Stimulated activated CD4-positive, alpha-beta T cell treated with anti-CD3 and anti-CD28 coated beads, Interleukin-1b, Interleukin-23, amount 100 ng/mL, for 1 hour (primary cell): ENCODE measurements at places on chromosomes 12 and 14.

GRCh38 chr14:104557086-104557485, 22.5 kb upstream of the C14orf180 start:
- DNase-seq: no peak

DNA sequence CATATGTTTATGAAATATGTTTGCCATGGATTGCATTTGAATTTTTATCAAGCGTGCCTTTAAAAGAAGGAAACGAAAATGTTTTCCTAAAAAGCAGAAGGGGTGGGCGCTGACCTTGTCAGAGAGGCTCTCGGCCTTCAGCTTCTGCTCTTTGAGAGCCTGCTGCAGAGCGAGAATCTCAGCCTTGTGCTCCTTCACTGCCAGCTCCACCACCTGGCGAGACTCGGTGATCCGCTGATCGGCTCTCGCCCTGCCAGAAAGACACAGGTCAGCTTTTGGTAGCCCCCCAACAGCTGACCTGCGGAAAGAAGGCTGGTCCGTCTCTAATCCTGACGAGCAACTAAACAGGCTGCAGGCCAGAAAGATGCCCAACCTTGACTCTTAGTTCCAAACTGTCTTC, 62.4 kb downstream of the PRKAB1 start:
- DNase-seq: no peak

DNA sequence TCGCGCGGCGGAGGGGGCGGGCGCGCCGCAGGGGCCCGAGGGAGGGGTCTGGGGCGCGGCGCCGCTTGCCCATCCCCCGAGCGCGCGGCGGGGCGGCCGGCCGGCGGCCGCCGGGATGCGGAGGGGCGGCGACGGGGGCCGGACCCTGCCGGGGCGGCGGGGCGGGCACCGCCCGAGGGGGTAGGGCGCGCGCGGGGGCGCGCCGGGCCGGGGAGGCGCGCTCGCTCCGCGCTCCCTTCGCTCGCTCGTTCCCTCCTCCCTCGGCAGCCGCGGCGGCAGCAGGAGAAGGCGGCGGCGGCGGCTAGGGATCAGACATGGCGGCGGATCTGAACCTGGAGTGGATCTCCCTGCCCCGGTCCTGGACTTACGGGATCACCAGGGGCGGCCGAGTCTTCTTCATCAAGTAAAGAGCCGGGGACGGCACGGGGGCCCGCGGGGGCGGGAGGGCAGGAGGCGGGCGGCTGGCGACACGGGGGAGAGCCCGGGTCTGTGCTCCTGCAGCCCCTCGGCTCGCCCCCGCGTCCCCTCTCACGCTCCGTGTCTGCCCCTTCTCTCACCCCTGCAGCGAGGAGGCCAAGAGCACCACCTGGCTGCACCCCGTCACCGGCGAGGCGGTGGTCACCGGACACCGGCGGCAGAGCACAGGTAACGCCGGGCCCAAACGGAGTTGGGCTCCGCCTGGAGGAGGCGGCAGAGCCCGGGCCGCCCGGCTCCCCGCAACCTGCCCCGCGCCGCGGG, at the start of gene PLEKHA5:
TSS of gene PLEKHA5 (plus strand) at position 248 of the 738 bp plus-strand sequence. CDS start at position 315, 67 bp downstream.
- DNase-seq: no peak

DNA sequence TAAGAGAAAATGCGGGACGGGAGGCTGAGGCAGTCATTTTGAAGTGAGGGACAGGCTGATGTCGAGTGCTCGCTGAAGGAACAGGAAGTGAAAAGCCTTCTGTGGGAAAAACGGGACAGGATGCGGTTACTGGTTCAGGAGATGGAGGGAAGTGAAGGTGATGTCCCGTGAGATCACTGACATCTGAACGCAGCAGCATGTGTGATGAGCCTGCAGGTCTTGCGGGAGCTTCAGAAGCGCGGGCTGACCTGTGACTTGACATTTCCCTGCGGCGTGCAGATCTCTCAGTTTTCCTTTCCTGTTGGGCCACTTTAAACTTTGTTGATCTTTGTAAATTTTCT, 77.8 kb downstream of the DDX51 start:
- DNase-seq: no peak

GRCh38 chr14:76510181-76510580, 134.2 kb downstream of the ESRRB start:
- DNase-seq: no peak

- no peak for DNase-seq
Observed at GRCh38 chr12:90974286-90974685, 19.3 kb upstream of the CCER1 start.
